ENCODE measurements at places on chromosomes 2 and 18.

DNA sequence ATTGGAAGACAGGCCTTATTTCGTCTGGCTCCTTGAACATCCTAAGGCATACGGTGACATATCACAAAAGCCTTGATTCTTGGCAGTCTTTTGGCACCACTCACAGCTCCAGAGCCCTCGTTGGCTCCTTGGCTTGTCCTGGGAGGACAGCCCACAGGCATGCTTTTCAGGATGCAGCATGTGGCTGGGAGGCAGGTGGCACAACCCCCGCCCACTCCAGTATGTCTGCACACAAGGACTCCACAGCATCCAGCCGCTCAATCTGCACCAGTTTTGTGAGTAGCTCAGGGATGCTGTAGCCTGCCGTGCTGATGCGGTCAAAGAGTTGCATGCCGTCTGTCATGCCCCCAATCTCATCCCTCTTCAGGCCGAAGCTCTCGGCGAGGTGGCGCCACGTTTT, 92.3 kb downstream of the EDAR start:
- no peak for DNase-seq

DNA sequence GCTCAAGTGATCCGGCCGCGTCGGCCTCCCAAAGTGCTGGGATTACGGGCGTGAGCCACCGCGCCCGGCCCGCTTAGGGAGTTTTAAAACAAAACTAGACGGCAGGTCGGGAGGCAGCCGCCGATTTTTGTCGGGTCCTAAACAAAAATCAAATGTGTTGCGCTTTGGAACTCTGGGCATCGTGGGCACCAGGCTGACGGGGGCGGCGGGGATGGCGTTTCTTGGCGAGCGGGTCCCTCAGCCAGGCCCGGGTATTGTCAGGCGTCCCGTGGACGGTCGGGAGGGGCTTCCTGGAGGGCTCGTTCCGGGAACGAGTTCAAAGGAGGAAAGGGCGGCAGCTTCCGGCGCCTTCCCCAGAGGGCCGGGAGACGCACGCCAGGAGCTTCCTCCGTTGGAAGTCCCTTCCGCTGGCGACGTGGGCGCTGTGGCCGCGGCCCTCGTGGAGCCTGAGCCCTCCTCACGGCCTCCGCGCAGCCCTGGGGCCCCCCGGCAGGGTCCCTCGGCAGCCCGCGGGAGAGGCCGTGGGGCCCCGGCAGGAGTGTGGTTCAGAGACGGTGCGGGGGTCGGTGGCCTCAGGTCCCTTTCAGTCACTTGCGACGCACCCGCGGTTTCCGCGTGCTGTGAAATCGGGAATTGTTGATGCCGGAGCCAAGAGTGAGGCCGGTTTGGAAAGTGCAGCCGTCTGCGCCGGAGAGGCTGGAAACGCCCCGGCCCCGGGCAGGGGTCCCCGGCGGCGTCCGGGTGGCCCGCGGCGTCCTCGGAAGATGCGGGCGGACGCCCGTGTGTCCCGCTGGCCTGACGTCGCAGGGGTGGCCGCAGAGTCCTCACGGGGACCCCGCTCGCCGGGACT, 59.3 kb downstream of the EMILIN2 start:
- peak; percentile 78 for DNase-seq

GRCh38 chr2:205670292-205670691, 12.0 kb upstream of the NRP2 start:
- no peak for DNase-seq

DNA sequence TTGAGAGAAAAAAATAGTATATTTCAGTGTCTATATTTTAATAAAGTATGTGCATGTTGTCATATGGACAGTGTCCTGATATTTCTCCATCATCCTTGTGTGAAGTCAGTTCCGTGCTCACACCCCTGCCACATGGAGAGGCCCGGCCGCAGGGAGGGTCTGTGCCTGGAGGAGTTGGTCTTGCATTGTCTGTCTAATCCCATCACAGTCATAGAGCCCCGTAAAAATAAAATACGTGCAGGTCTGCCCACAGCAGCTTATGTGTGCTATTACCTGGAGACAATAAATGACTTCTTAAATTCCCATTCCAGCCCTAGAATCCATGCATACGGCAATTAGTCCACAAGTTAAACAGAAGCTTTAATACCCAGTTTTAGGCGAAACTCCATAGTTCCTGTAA, 20.1 kb downstream of the MAPRE2 start:
- no peak for DNase-seq

DNA sequence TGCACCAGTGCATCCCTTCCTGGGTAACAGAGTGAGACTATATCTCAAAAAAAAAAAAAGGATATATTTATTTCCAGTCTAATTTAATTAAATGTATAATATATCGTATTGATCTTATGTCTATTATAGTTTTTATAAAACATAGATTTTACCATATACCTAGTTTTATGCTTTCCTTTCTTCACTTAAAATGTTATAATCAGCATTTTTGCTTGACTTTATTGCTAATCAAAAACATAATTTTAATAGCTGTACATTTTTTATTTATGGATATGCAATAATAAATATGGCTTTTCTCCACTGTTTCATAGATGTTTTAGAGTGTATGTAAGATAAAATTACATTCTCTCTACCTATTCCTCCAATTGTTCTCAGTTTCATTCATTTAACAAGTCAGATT, 958.0 kb downstream of the EPHA4 start:
- no peak for DNase-seq

DNA sequence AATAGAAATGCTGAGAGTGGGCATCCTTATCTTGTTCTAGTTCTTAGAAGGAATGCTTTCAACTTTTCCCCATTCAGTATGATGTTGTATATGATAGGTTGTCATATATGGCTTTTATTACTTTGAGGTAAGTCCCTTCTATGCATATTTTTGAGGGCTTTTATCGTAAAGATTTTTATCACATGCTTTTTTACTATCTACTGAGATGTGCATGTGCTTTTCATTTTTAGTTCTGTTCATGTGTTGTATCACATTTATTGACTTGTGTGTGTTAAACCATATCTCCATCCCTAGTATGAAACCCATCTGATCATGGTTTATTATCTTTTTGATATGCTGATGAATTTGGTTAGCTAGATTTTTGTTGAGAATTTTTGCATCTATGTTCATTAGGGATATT, 1008.8 kb downstream of the CNTNAP5 start:
- no peak for DNase-seq

DNA sequence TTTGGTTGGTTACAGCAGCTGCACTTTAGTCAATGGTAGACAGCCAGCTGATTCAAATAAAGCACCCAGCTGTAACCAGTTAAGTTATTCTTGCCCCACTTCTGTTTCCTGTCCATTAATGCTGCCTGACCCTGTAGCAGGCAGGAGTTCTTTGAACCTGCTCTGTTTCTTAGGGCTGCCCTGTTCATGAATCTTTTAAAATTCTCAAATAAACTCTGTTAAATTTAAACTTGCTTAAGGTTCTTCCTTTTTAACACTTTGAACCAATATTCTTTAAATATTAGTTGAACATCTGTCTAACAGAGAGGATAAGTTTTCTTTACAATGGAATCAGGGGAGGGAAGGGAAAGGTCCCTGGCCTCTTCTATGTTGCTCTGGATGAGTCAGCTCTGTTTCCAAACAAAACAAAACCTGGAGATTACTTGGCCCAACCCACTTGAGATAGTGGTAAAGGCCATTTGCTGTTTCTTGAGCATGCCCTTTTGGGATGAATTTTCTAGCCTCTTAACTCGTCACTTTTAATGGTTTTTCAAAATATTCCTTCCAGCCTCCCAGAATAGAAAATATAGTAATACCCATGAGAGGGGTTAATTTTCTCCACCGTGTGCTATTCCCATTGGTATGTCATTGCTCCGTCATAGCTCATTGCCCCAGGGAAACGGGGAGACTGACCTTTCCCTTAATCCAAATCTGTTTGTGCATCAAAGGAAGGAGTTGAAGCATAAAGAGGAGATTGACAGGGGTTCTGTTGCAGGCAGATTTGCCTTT, 112.1 kb upstream of the FHL2 start:
- DNase-seq = no peak

GRCh38 chr18:29154758-29155725, 978.1 kb upstream of the CDH2 start:
- no peak for DNase-seq

DNA sequence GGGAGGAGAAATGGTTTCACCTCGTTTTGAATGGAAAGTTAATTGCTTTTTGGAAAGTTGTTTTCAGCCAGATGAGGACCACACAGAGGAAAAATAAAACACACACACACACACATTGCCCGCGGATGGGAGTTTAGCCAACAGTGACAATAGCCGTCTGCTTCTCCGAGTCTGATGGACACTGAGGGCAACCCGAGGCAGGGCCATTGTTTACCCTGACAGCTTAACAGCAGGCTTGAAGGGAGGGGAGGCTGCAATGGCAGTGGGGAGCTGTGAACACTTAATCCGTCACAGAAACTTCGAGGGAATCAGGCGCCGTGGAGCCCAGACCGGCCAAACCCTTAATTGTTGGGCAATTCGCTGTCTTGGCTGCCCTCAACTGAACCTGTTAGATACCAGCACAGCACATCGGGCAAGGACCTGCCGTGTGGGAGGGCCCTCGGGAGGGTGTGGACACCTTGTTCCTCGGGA, 145.9 kb downstream of the ACKR3 start:
- DNase-seq = no peak

- DNase-seq = peak; percentile 43
Observed at GRCh38 chr18:32152705-32153448, 37.0 kb upstream of the MEP1B start.

DNA sequence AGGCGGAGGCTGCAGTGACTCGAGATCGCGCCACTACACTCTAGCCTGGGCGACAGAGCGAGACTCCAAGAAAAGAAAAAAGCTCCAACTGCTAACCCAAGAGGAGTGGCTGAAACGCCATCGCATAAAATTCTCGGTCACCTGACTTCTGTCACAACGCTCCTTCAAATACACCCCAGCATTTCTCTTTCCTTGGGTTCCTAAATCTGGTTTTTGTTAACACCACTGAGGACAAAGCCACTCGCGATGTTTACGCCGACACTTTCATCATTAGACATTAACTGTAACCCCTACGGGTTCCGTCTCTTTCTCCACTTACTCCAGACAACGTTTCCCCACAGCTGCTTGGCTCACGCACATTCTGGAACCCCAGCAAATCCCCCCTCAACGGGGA, 679 bp downstream of the CLK1 start:
- DNase-seq = no peak

GRCh38 chr2:83386549-83386948, 1072.5 kb downstream of the SUCLG1 start:
- no peak for DNase-seq

GRCh38 chr2:215918901-215919599, 94.3 kb downstream of the MREG start:
- DNase-seq = no peak

- DNase-seq = no peak
Observed at GRCh38 chr18:10062302-10063300, 148.8 kb downstream of the VAPA start.

GRCh38 chr2:42922790-42923579, 130.6 kb upstream of the HAAO start:
- DNase-seq = no peak

DNA sequence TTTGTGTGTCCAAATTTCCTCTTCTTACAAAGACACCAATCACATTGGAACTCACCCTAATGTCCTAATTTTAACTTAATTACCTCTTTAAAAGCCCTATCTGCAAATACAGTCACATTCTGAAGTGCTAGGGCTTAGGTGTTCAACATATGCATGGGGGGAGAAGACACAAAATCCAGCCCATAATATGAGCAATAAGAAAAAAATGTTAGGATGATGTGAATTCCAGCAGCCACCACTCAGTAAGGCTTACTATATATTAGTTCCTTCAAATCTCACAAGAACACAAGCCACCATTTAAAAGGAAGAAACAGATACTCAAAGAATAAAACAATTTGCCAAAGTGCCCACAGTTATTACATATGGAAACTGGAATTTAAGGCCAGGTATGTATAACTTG, 285.7 kb downstream of the EPHA4 start:
- DNase-seq = no peak

DNA sequence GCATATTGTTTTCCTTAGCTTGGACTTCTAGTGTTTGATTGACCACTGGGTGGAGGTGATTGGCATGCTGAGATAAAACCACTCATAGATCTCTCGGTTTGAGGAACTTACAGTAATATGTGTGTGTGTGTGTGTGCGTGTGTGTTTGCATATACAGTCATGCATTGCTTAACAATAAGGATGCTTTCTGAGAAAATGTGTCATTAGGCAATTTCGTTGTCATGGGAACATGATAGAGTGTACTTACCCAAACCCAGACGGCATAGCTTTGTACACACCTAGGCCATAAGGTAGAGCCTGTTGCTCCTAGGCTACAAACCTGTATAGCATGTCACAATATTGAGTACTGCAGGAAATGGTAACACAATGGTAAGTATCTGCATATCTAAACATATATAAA, 167.3 kb downstream of the NYAP2 start:
- DNase-seq = no peak

- no peak for DNase-seq
Observed at GRCh38 chr18:32684096-32684495, 88.7 kb downstream of the KLHL14 start.

GRCh38 chr2:73972846-73973245, 11.9 kb upstream of the TET3 start:
- no peak for DNase-seq

DNA sequence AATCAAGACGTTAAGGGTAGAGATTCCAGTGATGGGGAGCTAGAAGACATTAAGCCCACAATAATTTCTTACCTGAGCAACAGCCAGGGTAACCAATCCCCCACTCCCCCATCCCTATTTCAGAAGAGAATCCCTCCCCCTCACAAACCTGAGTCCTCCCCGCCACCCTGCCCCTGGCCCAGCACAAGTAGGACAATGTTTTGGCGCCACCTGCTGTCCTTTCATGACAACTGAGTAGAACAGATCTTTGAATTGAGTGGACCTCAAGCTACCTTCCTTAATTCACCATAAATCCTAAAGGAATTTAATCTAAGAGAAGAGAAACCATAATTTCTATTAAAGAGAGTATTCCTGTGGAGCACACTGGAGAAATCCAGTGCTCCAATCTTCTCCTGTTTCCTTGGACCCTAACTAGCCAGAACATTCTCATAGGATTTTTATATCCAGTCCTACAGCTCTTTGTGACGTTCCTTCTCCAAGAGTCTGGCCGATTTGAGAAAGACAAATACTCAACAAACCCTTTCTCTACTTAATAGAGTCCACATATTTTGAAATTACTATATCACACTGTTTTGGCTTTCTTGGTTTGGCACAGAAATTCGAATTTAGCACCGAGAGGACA, 41.1 kb downstream of the NHEJ1 start:
- DNase-seq = peak; percentile 64

DNA sequence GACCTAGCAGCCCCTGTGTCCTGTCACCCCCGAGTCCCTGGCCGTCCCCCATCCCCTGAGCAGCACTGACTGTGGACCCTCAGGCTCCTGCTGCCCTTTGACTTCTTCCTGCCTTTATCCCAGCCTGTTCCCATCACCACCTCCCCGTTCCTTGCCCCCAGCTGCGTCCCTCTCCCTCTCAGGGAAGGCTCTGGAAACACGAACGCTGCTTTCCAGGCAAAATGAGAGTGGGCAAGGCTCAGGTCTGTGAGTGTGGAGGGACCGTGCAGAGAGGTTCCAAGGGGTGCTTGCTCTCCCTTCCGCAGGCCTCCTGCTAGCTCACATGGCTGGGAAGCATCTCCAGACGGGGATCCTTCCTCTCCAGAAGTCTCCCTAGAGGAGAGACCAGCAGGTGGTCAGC, 501.8 kb upstream of the SALL3 start:
- DNase-seq = no peak

- no peak for DNase-seq
Observed at GRCh38 chr18:28588884-28589549, 412.1 kb upstream of the CDH2 start.

- DNase-seq = no peak
Observed at GRCh38 chr2:218362606-218363005, 5.9 kb downstream of the CATIP start.

GRCh38 chr18:55786651-55787272, 198.8 kb upstream of the TCF4 start:
- DNase-seq = no peak

All from GM13977 (cell line).